ENCODE measurements at places on chromosomes 4 and X.

DNA sequence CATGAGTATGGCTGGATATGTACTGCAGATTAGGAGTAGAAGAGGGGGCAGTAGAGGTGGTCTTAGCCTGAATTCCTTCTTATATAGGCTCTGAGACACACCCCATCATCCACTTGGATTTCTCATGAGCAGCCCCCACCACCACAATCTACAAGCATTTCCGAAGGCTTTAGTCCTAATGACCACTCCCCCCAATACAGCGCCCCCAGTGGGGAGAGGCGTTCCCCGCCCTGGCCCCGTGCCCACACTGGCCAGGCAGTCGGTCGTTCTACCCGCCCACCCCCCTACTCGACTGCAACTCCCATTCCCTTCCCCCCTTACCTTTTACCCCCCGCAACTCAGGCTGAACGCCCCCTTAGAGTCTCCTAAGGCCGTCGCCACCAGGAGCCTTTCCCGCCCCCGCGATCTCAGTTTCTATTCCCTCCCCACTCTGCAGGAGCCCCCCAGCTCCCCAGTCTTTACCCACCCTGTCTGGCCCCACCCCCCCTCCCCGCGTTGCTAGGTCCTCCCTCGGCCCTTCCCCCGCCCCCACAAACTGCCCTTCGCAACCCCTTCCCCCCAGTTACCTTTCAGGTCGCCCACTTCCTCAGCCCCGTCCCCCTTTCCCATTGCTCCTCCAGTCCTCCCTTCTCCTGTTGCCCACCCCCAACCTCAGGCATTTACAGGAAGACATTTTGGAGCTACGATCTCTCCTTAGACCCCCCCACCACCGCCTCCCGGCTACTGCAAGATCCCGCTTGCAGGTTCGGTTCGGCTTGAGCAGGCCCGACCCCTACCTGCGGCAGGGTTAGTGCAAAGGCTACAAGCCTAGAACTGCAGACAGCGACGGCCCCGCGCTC is 468 bp downstream of the ZMYM3 start:
- DNase-seq: no peak

DNA sequence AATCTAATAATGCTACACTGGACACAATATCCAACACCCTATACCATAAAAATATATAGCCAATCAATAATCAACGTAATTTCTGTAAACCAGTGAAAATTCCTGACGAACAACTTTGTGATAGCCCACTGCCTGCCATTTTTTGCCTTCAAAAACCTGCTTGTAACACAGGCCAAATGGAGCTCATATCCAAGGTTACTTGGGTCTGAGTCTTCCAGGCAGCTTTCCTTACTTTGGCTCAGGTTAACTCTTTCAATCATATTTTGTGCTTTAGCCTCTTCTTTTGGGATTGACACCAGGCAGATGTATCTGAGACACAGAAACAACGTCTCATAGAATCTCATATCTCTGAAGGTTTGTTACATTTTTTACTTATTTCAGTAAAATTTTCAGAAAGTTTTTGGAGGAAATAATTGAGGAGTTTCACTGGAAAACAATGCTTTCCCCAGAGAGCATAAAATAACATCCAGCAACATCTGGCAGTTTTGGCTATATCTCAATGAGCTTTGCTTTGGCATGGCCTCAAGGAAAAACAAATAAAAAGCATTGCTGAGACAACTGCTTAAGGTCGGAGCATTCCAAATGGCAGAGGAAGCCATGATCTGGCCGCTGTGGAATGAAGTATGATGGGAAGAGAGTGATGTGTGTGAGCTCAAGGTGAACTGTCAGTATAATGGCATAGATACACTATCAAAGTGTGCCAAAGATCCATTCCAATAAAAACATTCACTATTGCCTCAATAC is 162.9 kb upstream of the SPIN4 start:
- DNase-seq: no peak

DNA sequence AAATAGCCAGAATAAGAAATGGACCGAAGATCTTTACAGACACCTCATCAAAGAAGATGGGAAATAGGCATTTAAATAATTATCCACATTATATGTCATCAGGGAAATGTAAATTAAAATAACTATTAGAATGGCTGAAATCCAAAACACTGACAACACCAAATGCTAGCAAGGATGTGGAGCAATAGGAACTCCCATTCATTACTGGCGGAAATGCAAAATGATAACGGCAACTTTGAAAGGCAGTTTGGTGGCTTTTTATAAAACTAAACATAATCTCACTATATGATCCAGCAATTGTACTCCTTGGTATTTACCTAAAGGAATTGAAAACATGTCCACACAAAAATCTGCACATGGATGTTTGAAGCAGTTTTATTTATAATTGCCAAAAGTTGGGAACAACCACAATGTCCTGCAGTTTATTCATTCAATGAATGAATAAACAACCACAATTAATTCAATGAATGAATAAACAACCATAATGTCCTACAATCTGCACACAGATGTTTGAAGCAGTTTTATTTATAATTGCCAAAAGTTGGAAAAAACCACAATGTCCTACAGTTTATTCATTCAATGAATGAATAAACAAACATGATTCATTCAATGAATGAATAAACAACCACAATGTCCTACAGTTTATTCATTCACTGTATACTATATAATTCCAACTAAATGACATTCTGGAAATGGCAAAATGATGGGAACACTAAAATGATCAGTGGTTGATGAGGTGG is 117.6 kb upstream of the PCDH18 start:
- no peak for DNase-seq

- no peak for DNase-seq
These were observed 1150.1 kb downstream of the STIM2 start for GRCh38 chr4:28010577-28011240.

DNA sequence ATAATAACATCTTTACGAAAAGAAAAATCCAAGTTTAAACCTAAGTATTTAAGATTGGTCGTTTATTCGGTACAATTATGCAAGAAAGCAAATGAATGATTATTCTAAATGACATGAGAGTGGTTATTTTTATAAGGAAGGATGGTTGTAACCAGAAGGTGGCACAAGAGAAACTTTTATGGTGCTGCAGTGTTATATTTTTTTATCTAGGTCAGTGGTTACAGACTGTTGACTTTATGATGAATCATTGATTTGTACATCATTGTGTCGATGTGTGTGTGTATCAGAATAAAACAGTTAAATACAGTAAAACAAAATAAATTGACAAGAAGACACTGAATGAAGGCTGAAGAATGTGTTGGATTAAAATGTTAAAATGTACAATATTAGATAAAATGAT is 9.8 kb downstream of the DCAF8L2 start:
- no peak for DNase-seq

DNA sequence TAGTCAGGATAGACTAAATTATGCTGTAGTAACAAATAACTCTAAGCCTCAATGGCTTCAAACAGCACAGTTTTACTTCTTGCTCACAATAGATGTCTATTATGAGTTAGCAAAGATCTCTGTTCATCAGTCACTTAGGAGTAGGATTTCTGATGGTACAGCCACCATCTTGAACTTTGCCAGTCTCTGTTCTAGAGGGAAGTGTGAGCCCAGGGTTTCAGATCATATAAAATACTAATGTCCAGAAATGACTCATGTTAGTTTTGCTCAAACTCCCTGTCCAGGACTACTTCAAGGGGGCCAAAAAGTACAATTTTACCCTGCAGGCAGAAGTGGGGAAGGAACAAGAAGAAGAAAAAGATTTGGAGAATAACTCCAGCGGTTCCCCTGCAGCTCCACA is 77.1 kb upstream of the LSM6 start:
- DNase-seq: no peak

GRCh38 chrX:3166670-3167455 is 125.6 kb downstream of the ARSF start:
- no peak for DNase-seq

DNA sequence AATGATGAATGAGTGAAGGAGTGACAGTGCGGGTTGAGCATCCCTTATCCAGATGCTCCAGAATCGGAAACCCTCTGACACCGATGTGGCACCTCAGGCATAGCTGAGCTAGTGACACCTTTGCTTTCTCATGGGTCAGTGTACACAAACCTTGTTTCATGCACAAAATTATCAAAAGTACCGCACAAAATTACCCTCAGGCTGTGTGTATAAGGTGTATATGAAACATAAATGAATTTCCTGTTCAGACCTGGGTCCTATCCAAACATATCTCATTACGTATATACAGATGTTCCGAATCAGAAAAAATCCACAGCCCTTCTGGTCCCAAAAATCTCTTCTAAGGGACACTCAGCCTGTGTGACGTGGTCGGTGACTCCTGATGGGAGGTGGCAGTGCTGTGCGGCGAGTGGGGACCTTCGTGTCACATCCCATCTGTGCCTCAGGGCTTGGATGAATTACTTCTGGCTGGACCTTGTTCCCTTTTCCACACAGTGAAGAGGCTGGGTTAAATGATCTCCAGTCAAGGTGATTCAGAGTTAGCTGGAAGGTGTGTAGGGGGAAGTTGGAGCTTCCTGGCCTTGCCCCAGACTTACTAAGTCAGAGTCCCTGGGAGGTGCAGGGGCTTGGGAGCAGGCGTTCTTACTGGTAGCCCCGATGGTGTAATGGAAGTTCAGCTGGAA is 18.8 kb downstream of the RGS12 start:
- DNase-seq: no peak

DNA sequence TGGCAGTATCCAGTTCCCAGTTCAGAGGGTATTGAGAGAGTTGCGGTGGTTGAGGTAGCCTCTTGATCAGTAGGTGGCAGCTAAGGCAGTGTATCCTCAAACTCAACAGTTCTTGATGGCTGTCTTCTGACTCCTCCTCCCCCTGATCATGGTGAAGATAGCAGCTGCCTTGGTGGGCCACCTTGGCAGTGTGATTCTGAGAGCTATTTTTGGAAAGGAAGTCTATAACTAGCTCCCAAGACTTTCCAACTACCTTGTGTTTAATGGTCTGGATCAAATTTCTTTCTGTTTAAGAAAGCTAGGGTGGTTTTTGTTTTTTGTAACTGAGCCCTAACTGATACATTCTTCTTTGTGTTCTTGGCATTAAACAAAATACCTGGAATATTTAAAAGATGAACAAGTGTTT is 10.5 kb upstream of the TBC1D19 start:
- no peak for DNase-seq
